ENCODE measurements at places on chromosomes 11 and 22.

GRCh38 chr11:416757-417621 lies 2.2 kb upstream of the SIGIRR start:
- no peak for DNase-seq

DNA sequence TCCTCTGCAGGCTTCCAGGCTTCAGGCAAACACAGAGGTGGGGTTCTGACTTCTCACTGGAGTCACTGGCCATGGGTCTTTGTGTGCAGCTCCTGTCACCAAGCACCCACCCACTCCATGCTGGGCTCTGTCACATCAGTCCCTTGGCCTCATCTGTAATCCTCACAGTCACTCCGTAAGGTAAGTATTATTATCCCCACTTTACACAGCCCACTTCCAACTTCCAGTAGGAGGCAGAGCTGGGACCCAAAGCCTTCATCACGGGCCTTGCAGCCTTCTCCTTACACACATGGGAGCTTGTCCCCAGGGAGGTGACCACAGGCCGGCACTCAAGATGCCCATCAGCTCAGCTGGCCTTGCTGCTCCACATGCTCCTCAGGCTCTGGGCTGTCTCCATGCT lies 266.7 kb upstream of the B3GAT1 start:
- DNase-seq = no peak

- peak; percentile 90 for DNase-seq
Observed at GRCh38 chr11:46237248-46238077, 40.0 kb upstream of the CREB3L1 start.

DNA sequence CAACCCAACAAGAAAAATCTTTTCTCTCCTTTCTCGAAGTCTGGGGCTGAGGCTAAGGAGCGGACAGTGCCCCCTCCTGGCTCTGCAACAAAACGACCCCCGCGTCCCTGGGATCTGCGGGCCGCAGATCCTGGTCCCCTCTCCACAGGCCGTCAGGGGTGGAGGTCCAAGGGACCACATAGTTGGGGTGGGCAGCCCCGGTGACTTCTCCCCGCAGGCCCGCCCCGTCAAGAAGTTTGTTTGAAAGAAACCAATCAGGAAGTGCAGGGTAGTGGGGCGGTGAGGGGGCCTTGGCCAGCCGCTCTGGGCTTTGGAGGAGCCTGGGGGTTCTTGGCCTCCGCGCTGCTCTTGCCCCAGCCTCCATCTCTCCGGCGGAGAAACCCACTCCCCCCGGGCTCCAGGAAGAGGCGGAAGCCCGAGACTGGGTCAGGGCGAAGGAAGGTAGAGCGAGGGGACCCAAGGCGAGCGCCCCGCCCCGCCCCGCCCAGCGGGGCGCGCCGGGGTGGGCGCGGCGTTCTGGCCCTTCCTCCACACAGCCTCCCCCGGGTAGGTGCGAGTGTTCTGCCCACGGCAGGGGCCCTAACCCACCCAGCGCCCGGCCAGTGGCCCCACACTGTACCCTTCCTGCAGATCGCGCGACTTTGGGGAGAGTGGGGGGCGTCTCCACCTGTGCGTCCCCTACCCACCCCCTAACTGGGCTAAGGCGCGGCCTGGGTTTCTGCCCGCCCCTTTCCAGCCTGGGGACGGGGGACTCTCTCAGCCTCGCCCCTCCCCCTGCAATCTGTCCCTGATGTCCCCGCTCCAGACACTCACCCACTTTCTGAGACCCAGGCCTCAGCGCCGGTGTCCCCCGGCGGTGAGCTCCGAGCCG lies 1.3 kb downstream of the TP53I11 start:
- DNase-seq = peak; percentile 78

DNA sequence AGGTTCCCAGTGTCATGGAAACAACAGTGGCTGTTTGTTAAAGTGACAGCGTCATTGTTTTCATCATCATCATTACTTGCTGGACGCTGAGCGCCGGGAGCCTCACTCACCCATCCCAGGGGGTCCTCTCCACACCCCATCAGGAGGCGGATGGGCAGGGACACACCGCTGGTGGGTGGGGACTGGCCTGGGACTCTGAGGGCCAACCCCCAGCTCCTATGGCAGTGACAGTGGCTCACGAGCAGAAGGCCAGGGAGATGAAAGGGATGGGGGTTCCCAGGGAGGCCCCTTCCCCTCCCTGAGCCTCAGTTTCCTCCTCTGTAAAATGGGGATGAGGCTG lies 76.6 kb upstream of the PRR5 start:
- no peak for DNase-seq

DNA sequence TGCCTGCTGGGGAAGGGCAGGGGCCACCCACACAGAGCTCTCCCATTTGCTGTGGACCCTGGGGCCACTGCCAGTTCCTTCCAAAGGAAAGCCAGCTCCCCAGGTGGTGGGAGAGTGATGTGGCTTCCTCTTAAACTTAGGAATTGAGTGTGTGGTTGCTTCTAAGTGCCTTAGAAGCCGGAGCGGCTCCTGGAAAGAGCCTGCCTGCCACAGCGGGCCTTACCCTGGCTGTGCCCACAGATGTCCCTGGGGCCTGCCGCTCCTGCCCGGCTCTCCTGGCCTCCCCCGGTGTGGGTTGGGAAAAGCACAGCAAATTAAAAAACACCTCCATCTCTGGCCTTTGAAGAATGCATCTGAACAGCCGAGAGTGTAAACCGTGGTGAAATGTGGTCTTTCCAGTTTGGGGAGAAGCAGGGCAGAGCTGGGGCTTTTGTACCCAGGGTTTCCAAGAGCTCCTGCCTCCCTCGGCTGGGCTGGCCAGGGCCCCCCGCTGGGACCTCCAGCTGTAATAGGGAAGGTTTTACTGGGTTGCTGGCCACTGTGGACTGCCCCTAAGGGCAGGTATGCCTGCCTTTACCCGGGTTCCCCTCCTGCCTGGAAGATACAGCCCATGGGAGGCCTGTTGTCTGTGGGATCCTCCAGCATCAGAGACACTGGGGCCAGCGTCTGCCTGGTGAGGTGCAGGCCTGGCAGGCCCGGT lies 30.2 kb downstream of the LRP5 start:
- DNase-seq = no peak

- no peak for DNase-seq
Observed at GRCh38 chr11:10413268-10413667, 41.8 kb upstream of the AMPD3 start.

DNA sequence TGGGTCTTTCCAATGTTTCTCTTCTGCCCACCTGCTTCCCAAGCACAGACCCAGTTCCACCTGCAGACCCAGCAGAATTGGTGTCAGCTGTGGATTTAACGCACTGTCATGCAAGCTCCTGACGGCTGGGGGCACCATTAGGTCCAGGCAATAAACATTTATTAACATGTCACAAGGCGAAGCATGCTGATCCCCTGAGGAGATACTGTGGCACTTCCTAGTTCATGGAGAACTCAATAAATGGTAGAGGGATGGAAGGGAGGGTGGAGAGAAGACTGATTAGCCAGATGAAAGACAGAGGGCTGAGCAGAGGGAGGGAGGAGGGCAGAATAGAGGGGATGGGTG lies 68.3 kb upstream of the TSPAN18 start:
- DNase-seq = no peak

GRCh38 chr11:69864686-69865661 lies 45.8 kb upstream of the FGF3 start:
- DNase-seq = no peak

DNA sequence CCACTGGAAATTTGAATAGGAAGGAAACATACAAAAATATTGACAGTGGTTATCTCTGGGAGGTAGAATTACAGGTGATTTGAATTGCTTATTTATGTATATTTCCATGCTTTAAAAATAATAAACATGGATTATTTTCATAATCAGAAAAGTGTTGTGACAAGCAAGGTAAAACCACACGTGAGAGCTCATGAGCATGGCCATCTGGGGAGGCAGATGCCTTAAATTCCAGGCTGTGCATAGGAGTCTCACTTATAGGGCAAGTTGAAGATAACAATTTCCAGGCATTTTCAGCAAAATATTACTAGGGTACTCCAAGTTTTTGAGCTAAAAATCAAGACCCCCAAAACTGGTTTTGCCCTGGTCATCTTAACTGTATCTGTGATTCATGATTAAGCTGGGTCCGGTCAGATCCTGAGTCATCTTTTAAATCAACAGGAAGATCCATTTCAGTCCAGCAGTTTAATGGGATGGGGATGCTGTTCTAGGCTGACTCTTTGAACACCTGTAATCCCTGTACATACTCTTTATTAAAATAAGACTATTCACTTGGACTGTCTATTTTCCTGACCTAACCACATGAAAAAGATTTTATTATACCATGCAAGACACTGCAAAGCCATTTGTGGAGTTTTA lies 115.8 kb upstream of the NARS2 start:
- no peak for DNase-seq

All from NT2/D1 (cell line).